ENCODE measurements at places on chromosomes 3 and 15.

DNA sequence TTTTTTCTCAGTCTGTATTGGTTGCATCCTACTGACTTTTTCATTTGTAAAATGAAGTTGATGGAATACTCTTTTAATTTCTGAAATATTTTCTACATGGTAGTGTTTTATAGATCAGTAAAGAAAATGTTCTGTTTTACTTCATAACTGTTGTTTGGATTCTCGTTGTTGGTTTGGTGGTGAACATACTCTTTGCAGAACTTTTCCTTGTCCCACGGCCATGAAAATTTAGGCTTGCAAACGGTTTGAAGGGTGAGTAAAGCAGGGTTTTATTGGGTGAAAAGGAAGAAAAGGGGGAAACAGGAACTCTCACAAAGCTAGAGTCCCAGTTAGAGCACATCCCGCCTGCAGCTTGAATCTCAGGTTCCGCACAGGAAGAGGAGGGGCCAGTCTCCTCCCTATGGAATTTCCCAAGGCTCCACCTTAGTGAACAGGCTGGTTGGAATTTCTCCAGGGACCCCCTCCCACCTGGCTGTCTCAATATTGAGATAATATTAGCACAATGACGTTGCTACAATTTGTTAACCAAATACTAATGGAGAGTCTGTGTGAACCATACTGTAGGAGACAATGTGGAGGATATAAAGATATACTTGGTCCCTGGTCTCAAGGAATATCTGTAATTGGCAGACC lies 5.6 kb downstream of the PDCD6IP start:
- DNase-seq, result no peak

- no peak for DNase-seq
Observed at GRCh38 chr3:85627932-85628331, 669.1 kb downstream of the CADM2 start.

- DNase-seq, result no peak
Observed at GRCh38 chr3:126540951-126541627, 17.1 kb downstream of the CHST13 start.

DNA sequence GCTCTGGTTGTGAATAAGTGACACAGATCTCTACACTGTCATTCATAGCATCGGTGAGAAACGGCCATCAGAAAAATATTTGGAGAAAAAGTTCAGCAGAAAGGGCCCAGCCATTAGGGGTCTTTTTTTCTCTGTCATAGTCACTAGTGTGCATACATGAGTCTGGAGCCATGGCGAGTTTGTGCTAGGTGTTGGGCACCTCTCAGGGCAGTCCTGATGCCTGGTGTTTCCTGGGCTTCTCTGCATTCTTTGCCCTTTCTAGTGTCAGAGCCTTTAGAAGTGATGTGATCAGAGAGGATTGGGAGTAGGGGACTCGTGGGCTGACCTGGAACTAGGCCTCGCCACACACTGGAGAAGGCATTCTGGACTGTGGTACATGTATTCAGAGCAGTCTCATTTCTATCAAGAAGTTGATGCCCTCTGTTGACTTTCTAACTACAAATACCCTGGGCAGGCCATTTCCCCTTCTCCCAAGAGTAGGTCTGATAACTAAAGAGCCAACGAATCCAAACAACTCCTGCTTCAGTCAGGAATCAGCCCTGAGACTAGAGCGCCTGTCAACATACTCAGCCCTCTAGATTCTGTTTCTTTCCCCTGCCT lies 1.6 kb downstream of the KY start:
- DNase-seq, result no peak

GRCh38 chr3:125231895-125232294 lies 19.3 kb upstream of the SLC12A8 start:
- no peak for DNase-seq

- no peak for DNase-seq
Observed at GRCh38 chr3:153657046-153657445, 464.1 kb upstream of the ARHGEF26 start.

All from DND-41 (cell line).